ENCODE measurements at places on chromosomes 2 and 18.

DNA sequence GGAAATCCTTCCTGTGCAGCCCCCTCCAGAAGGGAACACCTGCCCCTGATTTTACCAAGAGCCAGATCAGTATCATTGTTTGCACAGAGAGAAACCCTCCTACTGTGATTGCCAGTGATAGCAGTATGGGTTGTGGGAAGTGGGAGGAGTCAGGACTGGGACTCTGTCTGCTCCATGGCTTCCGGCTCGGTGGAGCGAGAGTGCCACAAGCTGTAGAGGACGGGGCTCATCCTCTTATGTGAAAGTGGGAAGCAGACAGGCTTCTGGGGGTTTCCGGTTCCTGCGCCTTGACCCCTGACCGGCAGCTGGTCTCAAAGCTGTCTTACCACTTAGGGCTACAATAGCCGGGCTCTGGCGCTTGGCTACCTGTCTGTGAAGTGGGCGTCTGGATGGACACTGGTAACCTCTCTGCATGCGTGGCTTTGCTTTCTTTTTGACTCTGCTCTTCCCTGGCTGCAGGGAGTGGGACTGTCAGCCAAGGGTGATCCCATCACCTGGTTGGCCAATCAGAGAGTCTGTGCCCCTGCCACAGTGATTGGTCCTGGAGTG is 79.7 kb downstream of the BCL2L11 start:
- no peaks in the 10 kb centered on the region for H3K27me3 ChIP-seq
- no peak for DNase-seq
- H3K4me3 ChIP-seq = no peak overlapping the region
- no peaks in the 10 kb centered on the region for H3K4me1 ChIP-seq
- H3K36me3 ChIP-seq = no peaks in the 10 kb centered on the region
- H3K27ac ChIP-seq = no peak overlapping the region

DNA sequence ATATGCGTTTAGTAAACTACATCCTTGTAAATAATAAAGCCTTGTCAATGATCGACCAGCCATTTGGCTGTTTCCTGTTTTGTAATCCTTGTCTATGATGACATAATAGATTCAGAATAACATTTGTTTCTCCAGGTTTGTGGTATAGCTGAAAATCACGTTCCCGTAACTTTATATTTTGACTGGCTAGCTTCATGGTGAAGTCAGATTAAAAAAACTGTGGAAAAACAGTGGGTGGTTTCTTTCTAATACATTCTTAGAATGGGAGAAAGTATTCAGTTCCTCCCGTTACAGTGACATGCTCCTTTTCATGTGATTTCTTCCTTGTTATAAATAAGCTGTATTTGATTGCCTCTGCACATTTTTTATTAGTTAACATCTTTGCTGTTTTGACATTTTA is 366.9 kb downstream of the NYAP2 start:
- no peak for DNase-seq
- no peaks in the 10 kb centered on the region for H3K4me1 ChIP-seq
- no peaks in the 10 kb centered on the region for H3K27me3 ChIP-seq
- no peaks in the 10 kb centered on the region for H3K36me3 ChIP-seq

DNA sequence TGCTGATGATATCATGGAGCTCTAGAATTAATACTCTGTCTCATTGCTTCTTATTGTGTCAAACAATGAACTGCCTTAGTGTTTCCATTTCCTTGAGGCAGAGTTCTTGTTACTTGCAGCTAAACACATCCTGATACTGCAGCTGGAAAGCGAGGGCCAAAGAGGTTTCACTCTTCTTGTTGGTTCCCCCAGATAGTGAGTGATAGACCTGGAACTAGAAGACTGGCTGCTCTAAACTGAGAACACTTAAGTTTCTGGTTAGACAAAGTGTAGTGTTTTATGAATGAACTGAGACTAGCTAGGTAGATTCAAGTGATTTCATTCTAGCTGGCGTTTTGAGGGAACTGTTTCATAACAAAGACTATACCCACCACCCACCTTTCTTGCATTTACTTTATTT is 321.7 kb downstream of the TXNL1 start:
- H3K27me3 ChIP-seq = no peaks in the 10 kb centered on the region
- no peaks in the 10 kb centered on the region for H3K36me3 ChIP-seq
- H3K27ac ChIP-seq = no peak overlapping the region
- H3K4me1 ChIP-seq = no peaks in the 10 kb centered on the region
- DNase-seq = no peak

- H3K36me3 ChIP-seq = no peaks in the 10 kb centered on the region
- H3K27ac ChIP-seq = no peak overlapping the region
- H3K4me1 ChIP-seq = peaks cover 4% of the 10 kb centered on the region
- peak overlapping the region; percentile 53 for H3K4me3 ChIP-seq
- no peaks in the 10 kb centered on the region for H3K27me3 ChIP-seq
Measured at GRCh38 chr2:229586746-229587705, 127.3 kb downstream of the DNER start.

DNA sequence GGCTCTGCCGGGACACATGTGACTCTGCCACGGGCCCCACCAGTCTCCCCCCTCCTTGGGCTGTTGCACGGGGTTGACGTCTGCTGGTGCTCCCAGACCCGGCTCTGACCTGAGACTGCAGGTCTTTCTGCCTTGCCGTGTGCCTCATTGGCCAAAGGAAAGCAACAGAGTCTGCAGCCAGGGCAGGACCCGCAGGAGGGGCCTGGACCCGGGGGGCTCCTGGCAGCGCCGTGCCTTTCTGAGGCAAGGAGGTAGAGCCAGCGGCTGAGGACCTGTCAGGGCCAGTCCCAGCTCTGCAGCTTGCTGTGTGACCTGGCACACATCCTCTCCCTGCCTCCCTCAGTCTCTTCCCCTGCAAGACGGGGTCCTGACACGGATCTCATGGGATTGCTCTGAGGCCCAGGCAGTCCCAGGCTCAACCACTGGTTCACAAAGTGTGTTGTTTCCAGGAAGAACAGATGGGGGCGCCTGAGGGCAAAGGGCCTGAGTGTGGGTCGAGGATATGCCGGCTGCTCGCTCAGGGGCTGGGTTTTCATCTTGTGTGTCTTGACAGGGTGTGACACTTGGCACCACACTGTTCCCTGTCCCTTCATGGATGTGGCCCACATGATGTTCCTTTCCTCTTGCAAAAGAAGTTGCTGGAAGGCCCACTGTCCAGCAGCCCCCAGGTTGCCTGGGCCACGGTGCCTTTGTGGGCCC is 9.0 kb downstream of the CAPN10 start:
- H3K4me1 ChIP-seq = no peaks in the 10 kb centered on the region
- no peaks in the 10 kb centered on the region for H3K27me3 ChIP-seq
- DNase-seq = no peak

DNA sequence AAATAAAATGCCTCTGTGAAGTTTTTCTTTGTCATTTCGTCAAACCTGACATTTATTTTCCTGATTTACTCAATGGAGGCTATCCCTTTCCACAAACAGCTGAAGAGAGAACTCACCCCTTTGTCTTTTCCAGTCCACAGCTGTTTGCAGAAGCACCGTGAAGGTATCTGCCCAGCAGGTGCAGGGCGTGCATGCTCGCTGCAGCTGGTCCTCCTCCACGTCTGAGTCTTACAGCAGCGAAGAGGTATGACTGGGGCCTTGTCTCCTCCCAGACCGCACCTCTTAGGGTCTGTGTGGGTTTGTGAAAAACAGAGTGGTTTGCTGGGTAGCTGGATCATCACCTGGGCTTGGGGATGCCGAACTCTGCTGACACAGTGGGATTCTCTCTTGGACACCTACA is 9.7 kb downstream of the SPP2 start:
- 0 out of 2 replicates have a peak, but pooled peaks cover 3% of the 10 kb centered on the region for H3K27me3 ChIP-seq
- no peak for DNase-seq
- H3K4me3 ChIP-seq = no peak overlapping the region
- H3K36me3 ChIP-seq = no peaks in the 10 kb centered on the region

- no peak overlapping the region for H3K4me3 ChIP-seq
- H3K36me3 ChIP-seq = no peaks in the 10 kb centered on the region
- H3K27me3 ChIP-seq = no peaks in the 10 kb centered on the region
Measured at GRCh38 chr2:207067473-207067872, 98.3 kb downstream of the KLF7 start.

GRCh38 chr2:222919841-222920526 is 59.1 kb downstream of the ACSL3 start:
- no peaks in the 10 kb centered on the region for H3K27me3 ChIP-seq
- H3K4me1 ChIP-seq = peaks cover 5% of the 10 kb centered on the region
- no peak for DNase-seq

- no peak for DNase-seq
- no peaks in the 10 kb centered on the region for H3K36me3 ChIP-seq
- no peak overlapping the region for H3K27ac ChIP-seq
- H3K4me3 ChIP-seq = no peak overlapping the region
Measured at GRCh38 chr2:107064750-107065149, 178.8 kb upstream of the ST6GAL2 start.

DNA sequence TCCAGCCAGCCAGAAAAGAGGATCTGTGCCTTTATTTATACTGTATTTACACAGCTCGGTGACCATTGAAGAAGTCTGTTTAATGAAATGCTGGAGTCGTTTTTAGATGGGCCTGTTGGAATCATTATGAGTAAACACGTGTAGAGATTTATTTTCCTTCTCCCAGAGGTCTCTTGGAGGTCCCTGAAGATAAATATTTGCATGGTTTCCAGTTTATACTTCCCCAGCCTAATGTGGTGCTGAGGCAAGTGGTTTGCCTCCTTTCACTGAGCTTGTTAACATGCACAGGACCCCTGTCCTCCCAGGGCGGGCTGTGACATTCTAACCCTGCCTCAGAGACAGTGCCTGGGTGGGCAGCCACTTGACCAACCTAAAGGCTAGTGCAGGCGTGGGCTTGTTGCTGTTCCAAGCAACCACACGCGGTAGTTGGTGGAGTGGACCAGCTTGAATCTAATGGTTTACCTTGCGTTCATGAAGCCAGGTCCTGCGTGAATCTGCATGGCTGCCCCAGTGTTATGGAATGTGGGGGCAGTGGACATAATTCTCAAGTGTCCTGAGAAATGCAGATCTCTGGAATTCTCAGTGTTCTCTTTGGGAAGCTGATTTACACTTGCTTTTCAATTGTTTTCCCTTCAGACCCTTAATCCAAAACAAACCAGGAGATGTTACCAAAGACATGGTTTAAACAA is 130.2 kb upstream of the DLX2 start:
- H3K27me3 ChIP-seq = no peaks in the 10 kb centered on the region
- no peaks in the 10 kb centered on the region for H3K36me3 ChIP-seq
- no peak for DNase-seq
- peaks cover 26% of the 10 kb centered on the region for H3K4me1 ChIP-seq
- H3K27ac ChIP-seq = no peak overlapping the region
- no peak overlapping the region for H3K4me3 ChIP-seq

DNA sequence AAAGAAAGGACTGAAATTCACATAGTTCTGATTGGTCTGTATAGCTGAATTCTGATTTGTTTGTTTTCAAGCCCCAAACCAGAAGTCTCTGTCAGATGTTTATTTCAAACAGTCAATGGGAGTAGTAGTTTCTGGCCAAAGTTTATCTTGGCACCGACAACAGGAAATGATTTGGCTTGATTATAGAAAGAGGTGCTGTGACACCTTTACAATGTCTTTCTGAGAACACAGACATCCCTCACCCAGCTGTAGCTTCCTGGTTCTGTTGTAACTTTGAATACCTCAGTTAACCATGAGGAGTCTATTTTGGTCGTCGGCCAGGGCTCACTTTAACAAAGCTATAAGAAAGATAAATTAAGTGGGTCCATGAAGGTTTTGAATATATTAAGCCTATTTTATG is 545.0 kb upstream of the ZNF804A start:
- H3K27ac ChIP-seq = no peak overlapping the region
- DNase-seq = peak; percentile 12
- H3K27me3 ChIP-seq = no peaks in the 10 kb centered on the region
- no peaks in the 10 kb centered on the region for H3K36me3 ChIP-seq
- H3K4me3 ChIP-seq = no peak overlapping the region
- H3K4me1 ChIP-seq = peaks cover 7% of the 10 kb centered on the region

DNA sequence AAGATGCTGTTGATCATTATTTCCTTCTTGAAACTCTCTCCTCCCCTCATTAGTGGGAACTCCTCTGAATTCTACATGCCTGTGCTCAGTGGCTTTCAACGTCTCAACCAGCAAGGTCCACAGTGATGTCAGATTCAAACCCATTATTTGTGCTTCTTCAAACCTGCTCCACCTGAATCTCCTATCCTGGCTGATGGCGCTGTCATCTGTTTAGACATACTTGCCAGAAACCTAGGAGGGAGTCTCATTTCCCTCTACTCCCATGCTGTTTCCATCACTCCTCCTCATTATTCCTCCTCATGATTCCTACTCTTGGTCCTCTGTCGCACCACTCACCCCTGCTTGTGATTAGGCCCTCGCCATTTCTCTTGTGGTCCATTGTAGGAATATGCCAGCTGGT is 2.9 kb upstream of the LPIN2 start:
- no peak overlapping the region for H3K4me3 ChIP-seq
- DNase-seq = no peak
- H3K27ac ChIP-seq = no peak overlapping the region
- H3K36me3 ChIP-seq = no peaks in the 10 kb centered on the region
- peaks cover 33% of the 10 kb centered on the region for H3K4me1 ChIP-seq

- peaks cover 27% of the 10 kb centered on the region for H3K36me3 ChIP-seq
- no peaks in the 10 kb centered on the region for H3K27me3 ChIP-seq
- H3K4me3 ChIP-seq = no peak overlapping the region
Measured at GRCh38 chr2:54968561-54969218, 81.6 kb downstream of the RTN4 start.

DNA sequence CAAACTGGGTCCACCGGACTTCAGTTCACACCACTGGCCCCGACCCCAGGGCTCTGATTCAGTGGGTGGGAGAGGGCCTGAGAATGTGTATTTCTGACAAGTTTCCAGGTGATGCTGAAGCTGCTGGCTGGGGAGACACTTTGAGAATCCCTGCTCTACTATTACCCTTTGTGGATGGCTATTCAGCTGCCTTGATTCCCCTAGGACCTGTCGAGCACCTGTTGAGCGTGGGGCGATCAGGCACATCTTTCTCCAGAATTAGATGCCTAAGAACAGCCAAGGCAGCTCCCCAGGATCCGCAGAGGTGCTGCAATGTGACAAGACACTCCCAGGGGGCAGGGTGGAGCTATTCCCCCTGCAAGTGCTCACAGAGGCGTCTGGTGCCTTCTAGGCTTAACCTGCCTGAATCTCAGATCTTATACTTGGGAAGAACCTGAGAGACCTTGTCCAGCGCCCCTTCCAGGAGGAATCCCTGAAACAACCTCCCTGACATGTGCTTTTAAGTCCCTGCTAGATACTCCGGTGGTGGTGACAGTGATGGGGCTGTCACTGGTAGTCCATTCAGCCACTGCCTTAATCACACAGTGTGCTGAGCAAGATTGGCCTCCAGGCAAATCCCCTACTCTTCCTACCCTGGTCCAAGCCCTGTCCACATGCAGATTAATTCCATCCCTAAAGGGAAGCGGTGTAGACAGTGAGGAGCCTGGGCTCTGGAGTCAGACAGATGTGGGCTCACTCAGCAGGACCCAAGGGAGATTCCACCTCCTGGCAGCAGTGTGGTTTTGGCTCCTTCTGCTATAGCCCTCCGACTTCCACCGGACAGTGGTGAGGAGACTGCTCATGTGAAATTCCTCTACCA is 43.4 kb upstream of the OTOF start:
- peaks cover 18% of the 10 kb centered on the region for H3K27me3 ChIP-seq
- H3K4me1 ChIP-seq = no peaks in the 10 kb centered on the region
- no peaks in the 10 kb centered on the region for H3K36me3 ChIP-seq
- no peak overlapping the region for H3K4me3 ChIP-seq
- DNase-seq = peak; percentile 38
